Gastroesophageal sphincter (tissue), 4 donors: ENCODE measurements at places on chromosomes 3 and 15. TPM values are rescaled to one million over a fixed set of nuclear protein-coding genes. Genes with fewer than 3 reads are reported as not detected.

- H3K27ac ChIP-seq: no peak overlapping the region
- no peak for ATAC-seq
- no peaks in the 10 kb centered on the region for H3K36me3 ChIP-seq
Observed at GRCh38 chr3:170520996-170521395, 64.9 kb downstream of the SLC7A14 start.

DNA sequence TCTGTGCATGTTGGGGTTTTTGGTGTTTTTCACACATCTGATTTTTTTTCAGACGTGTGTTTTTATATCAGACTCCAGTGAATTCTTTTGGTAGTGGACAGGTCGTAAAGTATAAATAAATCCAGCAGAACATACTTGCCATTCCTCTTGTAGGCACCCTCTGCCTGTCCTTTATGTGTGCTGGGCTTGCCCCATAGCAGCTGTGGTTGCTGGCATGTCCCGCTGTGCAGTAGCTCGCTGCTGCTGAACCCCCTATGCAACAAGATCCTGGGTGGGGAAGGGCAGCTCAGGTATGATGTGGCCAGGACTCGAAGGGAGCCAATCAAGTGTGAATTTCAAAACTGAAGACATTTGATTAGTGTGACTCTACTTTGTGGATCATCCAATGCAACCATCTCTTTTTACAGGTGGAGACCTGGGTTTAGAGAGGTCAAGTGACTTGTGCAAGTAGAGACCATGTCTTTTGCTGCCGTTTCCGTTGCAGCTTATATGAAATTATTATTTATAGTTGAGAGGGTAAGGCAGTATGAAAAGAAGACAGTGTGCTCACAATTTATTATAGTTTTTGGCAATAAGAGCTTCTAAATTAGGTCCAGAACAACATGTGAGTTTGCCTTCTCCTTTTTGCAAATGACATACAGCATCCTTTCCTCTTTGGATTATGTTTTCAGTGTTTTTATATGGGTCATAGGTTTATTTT, 350.8 kb upstream of the C2CD4B start:
- H3K27me3 ChIP-seq: no peaks in the 10 kb centered on the region
- no peaks in the 10 kb centered on the region for H3K36me3 ChIP-seq
- no peak for ATAC-seq
- no peaks in the 10 kb centered on the region for H3K4me1 ChIP-seq
- H3K27ac ChIP-seq: no peak overlapping the region
- H3K4me3 ChIP-seq: no peak overlapping the region

GRCh38 chr3:169454823-169455222, 208.7 kb downstream of the MECOM start:
- H3K36me3 ChIP-seq: no peaks in the 10 kb centered on the region
- no peaks in the 10 kb centered on the region for H3K27me3 ChIP-seq
- H3K4me3 ChIP-seq: no peak overlapping the region
- ATAC-seq: peak; percentile 65

- H3K4me1 ChIP-seq: no peaks in the 10 kb centered on the region
- no peak for ATAC-seq
- H3K36me3 ChIP-seq: no peaks in the 10 kb centered on the region
- no peak overlapping the region for H3K4me3 ChIP-seq
Observed at GRCh38 chr15:70418943-70419342, 321.2 kb upstream of the TLE3 start.

DNA sequence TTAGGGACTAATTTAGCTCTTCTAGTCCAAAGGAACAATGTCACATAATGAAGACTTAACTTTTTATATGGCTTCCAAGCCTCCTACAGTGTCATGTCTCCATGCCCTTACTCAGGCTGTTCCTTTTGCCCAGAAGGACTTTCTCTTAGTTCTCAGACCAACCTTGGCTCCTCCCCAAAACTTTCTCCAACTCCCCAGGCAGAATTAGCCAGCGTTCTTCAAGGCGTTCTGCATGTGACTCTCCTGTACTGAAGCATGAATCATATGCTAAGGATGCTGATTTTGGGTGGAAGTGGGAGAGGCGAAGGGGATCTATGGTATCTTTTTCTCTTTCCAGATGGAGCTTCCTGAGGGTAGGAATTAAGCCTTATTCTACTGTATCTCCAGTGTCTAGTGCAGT, 335.1 kb upstream of the ICE2 start:
- H3K4me3 ChIP-seq: no peak overlapping the region
- H3K4me1 ChIP-seq: no peaks in the 10 kb centered on the region
- H3K27ac ChIP-seq: no peak overlapping the region
- ATAC-seq: no peak

- H3K27me3 ChIP-seq: no peaks in the 10 kb centered on the region
- ATAC-seq: no peak
- peak overlapping the region; percentile 23 for H3K27ac ChIP-seq
- peaks cover 60% of the 10 kb centered on the region for H3K36me3 ChIP-seq
Observed at GRCh38 chr15:85687329-85687728, 107.4 kb downstream of the KLHL25 start.

DNA sequence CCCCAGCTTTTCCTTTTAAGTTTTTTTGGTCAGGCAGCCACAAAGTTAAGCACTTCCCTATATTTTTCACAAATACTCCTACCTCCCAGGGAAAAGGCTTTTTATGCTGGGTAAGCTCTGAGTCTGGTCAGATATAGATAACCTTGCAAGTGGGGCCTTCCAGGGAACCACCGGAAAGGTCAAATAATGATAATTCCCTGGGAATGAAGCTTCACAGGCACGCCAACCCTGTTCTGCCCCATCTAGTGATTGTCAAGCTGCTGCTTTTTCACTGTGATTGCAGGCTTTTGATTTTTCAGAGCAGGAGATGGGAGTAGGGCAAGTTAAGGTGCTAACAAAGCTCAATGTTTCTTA, 121.0 kb downstream of the ZNF609 start:
- H3K4me1 ChIP-seq: no peaks in the 10 kb centered on the region
- H3K4me3 ChIP-seq: no peak overlapping the region
- no peak overlapping the region for H3K27ac ChIP-seq
- no peak for ATAC-seq
- H3K27me3 ChIP-seq: no peaks in the 10 kb centered on the region

GRCh38 chr3:78812166-78812565, 955.6 kb downstream of the ROBO1 start:
- no peak overlapping the region for H3K27ac ChIP-seq
- no peaks in the 10 kb centered on the region for H3K27me3 ChIP-seq
- H3K36me3 ChIP-seq: no peaks in the 10 kb centered on the region
- H3K4me3 ChIP-seq: no peak overlapping the region
- no peak for ATAC-seq

The ATP13A4 gene
- total RNA-seq: 0.13 TPM
